Fibroblast of skin of right quadriceps (primary cell): ENCODE measurements at places on chromosomes 13 and 19.

DNA sequence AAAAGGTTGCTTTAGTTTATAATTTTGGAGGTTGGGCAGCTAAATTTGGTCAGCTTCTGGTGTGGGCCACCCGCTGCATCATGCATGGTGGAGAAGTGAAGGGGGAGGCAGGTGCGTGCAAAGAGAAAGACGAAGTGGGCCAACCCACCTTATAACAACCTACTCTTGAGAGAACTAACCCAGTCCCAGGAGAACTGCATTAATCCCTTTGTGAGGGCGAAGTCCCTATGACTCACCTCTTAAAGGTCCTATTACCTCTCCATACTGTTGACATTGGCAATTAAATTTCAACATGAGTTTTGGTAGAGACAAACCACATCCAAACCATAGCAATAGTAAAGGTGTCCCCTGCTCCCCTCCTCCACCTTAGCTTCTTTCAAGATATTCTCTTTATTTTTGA lies 7.7 kb upstream of the FGF9 start:
- no peak for DNase-seq

GRCh38 chr19:8481201-8481600 lies 21.2 kb downstream of the PRAM1 start:
- DNase-seq = no peak

DNA sequence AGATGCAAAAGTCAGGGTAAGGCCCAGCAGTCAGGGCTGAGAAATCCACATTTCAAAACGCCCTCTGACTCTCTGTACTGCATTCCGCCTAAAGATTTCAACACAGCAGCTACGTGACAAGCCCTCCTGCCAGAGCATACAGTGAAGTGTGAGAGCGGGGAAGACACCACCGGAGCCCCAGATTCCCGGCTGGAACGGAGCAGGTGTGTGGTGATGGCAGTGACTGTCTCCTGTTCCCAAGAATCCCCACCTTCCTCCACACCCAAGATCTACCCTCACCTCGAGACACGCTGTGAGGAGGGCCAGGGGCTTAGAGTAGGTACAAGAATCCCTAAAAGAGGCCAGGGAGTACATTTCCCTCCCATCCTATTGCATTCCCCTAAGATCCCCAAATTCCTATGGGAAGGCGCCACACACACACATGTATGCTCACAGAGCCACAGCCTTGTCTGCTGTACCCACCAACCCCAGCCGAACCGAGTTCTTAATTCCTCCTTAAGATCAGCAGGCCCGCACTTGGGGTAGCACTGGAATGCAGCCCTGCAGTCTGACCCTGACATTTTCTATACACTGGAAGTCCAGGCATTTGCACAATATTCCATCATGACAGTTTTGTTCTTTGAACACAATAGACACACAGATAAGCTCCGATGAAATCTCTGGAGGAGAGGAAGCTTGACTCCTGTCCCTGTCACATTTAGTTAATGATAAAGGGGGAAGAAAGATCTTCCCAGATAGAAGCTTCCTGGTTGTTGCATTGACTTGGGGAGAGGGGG lies 102.9 kb downstream of the FOXO1 start:
- DNase-seq = no peak

DNA sequence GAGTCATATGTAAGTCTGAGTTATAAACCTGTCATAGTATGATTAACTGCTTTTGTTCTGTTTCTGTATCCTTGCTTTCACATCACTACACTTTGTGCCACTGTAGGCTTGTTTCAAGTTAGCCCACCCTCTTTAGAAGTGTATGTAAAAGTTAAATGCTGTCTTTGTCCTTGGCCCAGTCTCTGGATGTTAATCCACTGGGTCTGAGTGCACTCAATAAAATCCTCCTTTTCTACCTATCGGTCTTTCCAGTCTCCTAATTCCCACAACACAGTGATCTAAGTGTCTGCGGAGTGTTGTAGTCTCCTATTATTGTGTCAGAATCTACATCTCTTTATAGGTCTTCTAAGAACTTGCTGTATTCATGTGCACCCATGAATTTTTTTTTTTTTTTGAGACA lies 14.1 kb downstream of the ZNF429 start:
- peak; percentile 2 for DNase-seq

GRCh38 chr19:15923702-15924101 lies 10.6 kb downstream of the CYP4F11 start:
- DNase-seq = no peak

DNA sequence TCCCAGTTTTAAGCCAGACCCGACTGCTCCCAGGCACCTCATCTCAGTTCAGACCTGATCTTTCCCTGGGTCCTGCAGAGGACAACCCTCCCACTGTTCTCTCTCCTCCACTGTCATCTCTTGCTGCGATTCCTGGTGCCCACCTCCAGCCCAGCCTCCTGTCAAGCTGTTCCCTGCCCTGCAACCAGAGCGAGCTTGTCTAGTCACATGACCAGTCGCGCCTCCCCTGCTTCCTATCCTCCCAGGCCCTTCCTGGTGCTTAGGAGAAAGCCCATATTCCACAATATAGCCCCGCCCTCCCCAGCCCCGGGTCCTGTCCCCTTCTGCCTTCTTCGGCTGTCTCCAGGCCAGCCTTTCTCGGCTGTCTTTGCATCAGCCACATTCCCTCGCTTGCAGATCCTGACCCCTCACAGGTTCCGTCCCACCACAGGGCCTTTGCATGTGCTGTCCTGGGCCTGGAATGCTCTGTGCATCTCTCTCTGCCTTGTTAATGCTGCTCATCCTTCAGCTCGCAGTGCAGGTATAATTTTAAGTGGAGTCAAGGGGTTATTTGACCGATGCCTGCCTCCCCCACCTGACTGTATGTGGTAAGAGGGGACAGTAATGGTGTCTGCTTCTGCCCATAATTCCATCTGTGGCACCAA lies 88.8 kb downstream of the IER2 start:
- no peak for DNase-seq

DNA sequence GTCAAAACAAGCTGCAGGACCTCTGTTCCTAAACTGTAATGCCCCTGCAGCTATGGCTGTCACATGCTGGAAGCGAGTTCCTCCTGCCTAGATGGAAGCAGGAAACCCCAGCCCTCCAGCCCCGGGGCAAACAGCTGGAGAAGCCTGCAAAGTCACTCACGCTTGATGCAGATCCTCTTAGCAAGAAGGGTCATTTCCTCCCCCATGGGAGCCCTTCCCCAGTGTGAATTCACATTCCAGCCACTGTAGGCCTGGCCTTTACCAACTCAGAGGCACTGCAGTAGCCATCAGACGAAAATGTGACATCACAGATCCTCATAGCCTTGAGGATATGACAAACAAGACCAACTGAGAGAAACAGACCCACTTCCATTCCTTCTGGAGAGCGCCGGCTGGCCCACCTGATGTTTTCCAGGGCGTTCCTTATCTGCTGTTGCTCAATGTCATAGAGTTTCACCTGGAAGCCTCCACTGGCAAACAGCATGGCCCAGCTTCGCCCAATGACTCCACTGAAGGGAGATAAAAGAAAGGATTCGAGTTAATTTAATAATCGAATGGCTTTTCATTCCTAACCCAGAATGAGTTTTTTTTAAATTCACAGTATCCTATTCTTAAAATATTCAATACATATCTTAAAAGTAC lies 13.5 kb downstream of the CRYL1 start:
- no peak for DNase-seq

- DNase-seq = no peak
Observed at GRCh38 chr13:109670776-109671175, 115.6 kb downstream of the IRS2 start.

- no peak for DNase-seq
Observed at GRCh38 chr13:111327730-111328573, 7.5 kb downstream of the TEX29 start.

DNA sequence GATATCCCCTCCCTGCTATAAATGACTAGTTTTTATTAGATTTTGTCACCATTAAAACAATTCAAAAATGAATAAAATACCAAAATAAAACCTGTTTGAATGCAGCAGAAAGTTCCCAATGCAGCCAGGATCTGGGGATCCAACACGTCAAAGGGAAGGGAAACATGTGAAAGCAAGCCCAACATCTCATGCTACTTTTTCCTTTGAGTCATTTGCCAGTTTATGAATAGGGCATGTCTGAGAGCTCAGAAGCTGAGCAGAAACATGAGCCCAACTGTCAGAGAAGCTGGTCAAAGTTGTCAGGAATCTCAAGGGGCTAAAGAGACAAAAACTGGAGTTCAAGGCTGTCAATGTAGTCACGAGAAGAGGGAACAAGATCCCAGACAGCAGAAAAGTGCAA lies 526.4 kb downstream of the KLF5 start:
- DNase-seq = no peak

- no peak for DNase-seq
Observed at GRCh38 chr19:367561-367960, 23.0 kb upstream of the MIER2 start.

DNA sequence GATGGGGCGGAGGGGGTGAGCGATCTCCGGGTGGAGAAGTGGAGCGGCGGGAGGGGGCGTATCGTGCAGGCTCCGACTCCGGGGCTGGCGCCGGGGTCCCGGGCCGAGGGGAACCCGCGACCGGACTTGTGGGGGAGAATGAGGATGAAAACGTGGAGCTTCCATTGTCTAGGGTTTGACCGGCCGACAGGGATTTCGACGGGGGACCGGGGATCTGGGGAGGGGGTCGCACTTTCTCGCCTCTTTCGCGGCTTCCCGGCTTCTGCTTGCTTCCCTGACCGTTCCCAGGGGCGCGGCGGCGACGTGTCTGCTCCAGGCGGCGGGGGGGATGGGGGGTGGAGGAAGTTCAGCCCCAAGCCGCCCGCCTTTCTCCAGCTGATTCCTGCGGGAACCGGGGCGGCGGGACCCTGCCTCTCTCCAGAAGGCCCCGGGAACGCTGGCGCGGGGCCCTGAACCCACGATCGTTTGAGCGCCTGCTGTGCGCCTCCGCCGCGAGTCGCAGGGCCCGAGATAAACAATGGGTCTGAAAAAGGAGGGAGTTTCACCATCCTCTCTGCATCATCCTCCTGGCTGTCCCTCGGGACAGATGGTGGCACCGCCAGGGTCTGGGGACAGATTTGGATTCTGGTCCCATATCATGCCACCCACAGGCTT lies 790 bp downstream of the TPM4 start:
- peak; percentile 55 for DNase-seq

DNA sequence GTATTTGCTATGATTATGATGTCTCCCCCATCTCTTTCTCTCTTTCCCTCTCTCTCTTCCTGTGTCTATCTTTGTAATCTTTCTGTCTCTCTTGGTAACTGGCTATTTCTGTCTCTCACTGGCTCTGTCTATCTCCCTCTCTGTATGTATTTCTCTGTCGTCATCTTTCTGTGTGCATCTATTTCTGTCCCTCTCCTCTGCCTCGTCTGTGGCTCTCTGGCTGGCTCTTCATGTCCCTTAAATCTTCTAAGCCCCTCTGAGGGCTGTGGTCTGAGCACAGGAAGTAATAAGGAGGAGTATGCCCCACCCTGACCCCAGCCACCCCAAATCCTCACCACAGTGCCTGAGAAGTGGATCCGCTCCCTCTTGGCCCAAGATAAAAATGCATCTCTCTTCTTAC lies 104.4 kb downstream of the DNAJC15 start:
- no peak for DNase-seq

DNA sequence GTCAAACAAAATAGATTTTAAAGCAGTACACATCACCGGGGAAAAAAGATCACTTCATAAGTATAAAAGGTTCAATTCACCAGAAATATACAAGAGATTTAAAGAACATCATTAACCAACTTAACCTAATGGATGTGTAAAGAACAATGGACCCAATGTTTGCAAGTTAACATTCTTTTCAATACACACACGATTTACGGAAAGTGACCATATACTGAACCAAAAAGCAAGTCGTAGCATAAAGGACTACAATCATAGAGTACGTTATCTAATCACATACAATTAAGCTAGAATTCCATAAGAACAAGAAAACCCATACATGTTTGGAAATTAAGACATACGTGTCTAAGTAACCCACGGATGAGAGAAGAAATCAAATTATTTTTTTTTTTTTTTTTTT lies 9.6 kb downstream of the TGDS start:
- DNase-seq = no peak

- no peak for DNase-seq
Observed at GRCh38 chr13:76245920-76246319, 609.8 kb downstream of the LMO7 start.

DNA sequence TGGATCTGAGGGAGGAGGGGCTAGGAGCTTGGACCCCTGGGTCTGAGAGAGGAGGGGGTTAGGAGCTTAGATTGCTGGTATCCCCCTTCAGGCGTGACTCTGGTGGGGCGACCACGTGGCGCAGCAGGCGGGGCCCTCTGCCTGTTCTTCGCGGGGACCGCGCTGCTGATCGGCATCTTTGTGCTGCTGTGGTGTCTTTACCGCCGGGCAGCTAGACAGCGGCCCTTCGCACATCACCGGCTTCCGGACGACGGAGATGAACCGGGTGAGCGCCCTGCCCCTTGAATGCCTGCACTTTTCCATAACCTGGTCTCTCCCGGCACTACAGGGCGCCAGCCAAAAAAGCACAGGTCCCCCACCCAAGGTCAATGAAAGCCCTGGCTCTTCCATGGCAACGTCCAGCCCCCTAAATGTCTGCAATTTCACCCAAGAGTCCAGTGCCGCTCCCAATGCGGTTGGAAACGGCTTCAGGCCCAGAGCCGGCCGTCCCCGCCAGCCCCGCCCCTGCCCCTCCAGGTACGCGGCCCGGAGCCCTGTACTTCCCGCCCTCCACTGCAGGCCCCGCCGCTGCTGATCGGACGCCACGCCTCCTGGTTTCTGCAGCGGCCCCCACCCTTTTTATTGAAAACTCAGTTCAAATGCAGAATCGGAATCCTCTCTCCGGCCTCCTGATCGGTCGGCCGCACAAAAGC lies 2.8 kb downstream of the GFY start:
- DNase-seq = no peak

GRCh38 chr13:33004511-33004910 lies 11.7 kb upstream of the KL start:
- DNase-seq = no peak

DNA sequence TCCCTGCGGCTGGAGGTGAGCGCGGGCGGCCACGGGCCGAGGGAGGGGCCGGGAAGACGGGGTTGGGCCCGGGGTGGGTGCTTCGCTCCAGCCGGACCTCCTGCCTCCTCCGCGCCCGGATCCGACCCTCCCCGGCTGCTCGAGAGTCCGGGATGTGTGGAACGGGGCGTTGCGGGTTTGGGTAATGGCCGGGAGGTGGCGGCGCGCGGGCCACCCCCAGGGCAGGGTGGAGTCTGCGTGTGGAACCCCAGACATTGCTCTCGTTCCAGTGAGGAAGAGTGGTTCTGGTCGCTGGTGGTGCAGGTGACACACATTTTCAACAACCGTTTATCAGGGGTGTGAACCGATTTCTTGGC lies 38.8 kb downstream of the ARHGEF7 start:
- DNase-seq = no peak

DNA sequence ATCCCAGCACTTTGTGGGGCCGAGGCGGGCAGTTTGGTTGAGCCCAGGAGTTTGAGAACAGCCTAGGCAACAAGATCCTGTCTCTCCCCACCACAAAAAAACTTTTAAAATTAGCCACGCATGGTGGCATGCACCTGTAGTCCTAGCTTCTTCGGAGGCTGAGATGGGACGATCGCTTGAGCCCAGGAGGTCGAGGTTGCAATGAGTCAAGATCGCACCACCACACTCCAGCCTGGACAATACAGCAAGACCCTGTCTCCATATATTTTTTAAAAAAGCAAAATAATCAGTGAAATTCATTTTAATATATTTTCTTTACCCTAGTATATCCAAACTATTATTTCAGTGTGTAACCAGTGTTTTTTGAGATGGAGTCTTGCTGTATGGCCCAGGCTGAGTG lies 8.2 kb downstream of the AP2A1 start:
- DNase-seq = no peak
